Activated naive CD4-positive, alpha-beta T cell treated with anti-CD3 and anti-CD28 coated beads, Interleukin-2, amount 50 U/mL, for 16 hours (primary cell): ENCODE measurements at places on chromosomes 12 and 14.

- DNase-seq = no peak
Measured at GRCh38 chr14:64123241-64123822, 170.8 kb downstream of the ESR2 start.

- DNase-seq = no peak
Measured at GRCh38 chr14:87873741-87874140, 119.2 kb downstream of the GALC start.

- peak; percentile 65 for DNase-seq
Measured at GRCh38 chr14:65850429-65851135, 438.1 kb downstream of the FUT8 start.

GRCh38 chr12:51281202-51281924 lies 11.1 kb upstream of the SMAGP start:
- no peak for DNase-seq

DNA sequence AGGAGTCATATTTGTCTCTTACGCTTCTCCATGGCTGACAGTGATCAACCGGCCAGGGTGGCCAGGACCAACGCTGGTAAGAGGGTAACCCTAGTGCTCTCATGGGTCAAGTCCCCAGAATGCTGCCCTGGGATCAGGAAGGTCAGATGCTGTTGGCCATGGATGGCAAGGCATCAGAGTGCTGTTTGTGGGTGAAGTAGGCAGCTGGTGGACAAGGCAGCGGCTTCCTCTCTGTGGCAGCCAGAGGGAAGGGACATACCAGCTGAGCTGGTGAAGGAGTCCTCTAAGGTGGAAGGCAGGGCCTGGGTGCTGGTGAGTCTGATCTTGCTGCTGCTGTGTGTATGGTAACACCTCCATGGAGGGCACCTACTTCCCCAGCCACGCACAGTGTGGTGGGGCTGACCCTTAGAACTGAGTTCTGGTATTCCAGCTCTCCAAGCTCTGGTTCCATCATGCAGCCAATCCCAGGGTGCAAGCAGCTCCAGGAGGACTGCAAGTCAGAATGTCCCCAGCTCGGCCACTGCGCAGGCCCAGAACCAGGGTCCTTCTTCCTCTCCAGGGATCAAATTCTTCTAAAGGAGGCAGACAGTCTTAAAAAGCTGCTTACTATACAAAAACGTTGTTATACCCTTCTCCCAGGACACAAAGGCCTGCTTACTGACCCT lies 13.4 kb upstream of the SMOC1 start:
- no peak for DNase-seq

DNA sequence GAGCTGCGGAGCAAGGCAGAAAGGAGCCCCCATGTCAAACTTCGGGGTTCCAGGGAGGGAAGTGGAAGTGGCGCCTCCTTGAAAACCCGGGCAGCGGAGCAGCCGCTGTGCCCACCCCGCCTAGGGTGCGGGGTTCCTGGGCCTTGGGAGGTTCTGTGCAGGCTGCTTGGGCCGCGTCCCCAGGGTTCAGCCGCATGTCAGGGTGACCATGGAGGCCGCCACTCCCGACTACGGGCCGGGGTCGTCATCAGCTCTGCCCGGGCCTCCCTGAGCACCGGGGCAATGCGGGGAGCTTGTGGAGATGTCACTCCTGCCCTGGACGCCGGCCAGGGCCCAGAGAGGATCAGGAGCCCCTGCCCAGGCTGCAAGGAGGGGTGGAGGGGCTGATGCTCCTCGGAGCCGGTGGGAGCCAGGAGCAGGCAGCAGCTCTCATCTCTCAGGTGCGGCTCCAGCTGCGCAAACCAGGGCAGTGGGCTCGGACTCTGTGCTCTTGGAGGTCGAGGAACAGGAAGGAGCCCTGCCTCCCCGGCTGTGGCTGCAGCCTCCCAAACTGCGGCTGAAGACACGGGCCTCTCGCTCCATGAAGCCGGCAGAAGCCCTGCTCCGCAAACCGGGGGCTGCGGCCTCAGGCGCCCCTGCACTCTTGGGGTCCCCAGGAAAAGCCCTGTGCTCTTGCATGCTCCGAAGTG lies 1286.5 kb downstream of the TMEM121 start:
- DNase-seq = no peak

- DNase-seq = peak; percentile 63
Measured at GRCh38 chr12:48296586-48297282, 54.0 kb downstream of the ZNF641 start.
